Omental fat pad (tissue), 4 donors: ENCODE measurements at places on chromosomes 7 and 10. TPM values are rescaled to one million over a fixed set of nuclear protein-coding genes. Genes with fewer than 3 reads are reported as not detected.

The CNPY1 gene
- not detected for total RNA-seq

The GDI2 gene
- total RNA-seq: 237 TPM

- no peak for DNase-seq
Observed at GRCh38 chr7:72386118-72386517, 26.0 kb downstream of the CALN1 start.

- peak; percentile 44 for DNase-seq
Observed at GRCh38 chr7:44565097-44565794, 8.5 kb downstream of the DDX56 start.

GRCh38 chr7:143388491-143389101 lies 7.5 kb downstream of the ZYX start:
- no peak for DNase-seq

GRCh38 chr10:103692436-103692951 lies 162.9 kb downstream of the SH3PXD2A start:
- no peak for DNase-seq

- DNase-seq: no peak
Observed at GRCh38 chr7:49839863-49840645, 66.6 kb downstream of the VWC2 start.

DNA sequence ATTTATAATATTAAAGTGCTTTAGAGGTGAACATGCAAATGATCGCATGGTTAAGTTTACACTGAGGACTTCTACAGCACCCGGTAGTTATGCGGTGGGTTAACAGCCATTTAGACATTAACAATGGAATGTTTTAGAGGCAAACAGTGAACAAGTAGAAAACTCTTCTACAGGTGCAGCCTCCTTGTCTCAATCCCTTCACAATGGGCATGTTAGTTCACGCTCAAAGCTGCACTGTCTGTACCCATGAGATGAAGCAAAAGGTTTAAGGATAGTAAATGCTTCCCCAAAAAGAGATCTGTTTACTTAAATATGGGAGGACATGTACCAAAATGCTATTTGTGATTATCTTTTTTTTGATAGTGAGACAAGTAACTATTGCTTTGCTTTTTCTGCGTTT lies 25.1 kb downstream of the PUS7 start:
- no peak for DNase-seq

DNA sequence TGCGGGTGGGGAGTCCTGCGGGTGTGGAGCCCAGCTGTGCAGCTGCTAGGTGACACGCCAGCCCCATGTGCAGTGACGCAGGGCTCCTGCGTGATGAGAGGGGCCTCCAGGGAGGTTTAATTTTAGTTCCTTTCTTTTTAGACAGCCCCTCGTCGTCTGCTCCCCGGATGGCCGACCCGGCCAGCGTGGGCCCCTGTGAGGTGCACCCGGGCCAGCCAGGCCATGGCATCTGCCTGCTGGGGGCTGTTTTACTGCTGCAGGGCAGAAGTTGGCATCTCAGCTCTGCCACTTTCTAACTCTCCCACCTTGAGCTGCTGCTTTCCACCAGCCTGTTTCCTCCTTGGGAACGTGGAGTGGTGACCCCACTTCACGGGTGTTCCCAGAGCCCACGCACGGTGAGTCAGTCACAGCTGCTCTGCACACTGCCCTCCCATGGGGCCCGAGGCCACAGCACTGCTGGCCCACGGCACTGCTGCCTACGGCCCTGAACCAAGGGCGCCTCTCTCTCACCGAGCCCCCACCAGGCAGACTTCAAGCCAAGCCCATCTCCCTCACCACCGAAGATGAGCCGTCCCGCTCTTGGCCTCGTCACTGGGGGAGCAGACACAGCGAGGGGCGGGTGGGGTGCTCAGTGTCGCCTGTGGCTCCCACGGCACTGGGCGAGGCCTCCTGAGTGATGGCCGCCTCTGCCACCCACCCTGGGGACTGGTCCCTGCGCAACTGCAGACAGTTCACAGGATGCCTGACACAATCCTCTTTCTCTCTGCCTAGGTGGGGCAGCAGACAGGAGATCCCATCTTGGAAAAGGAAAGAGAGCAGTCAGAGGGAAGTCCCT lies 21.3 kb downstream of the CYP2W1 start:
- no peak for DNase-seq

- DNase-seq: no peak
Observed at GRCh38 chr10:126538439-126539135, 131.9 kb downstream of the C10orf90 start.

- no peak for DNase-seq
Observed at GRCh38 chr7:26910221-26910620, 45.8 kb upstream of the SKAP2 start.

DNA sequence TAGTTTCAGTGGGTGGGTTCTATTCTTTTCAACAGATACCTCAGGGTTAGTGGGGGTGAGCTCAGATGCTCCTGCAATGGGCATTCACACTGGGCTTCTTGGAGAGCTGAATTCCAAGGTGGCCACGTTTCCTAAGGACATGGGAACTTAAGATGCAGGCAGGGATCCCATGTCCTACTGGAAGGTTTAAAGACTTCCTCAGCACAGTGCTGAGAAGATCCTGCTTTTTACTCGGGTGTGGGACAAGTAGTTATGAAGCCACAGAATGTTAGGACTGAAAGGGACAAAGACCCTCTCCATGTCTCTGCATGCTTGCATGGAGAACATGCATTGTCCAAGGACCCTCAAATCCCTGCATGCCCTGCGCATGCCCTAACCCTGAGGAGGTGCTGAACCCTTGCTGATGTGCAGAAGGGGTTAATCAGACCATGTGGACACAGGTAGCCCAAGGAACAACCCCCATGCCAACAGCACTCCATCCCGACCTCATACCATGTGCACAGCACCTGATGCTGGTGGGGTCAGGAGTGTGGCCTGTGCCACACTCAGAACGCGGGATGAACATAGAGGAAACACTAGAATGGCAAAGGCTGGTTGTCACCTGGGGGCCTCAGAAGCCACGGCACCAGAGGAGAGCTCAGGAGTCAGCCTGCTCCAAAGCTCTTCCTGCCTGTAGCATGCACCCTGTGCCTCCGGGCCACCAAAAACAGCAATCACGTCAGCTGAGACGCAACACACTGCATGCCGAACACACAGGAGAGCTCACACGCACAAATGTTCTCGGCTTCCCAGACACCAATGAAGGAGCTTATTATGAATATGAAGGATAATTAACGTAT lies 15.2 kb downstream of the IL2RA start:
- no peak for DNase-seq
